Stimulated activated CD8-positive, alpha-beta memory T cell treated with anti-CD3 and anti-CD28 coated beads, Interleukin-7, amount 100 ng/mL, for 1 hour (primary cell): ENCODE measurements at places on chromosomes 4 and X.

DNA sequence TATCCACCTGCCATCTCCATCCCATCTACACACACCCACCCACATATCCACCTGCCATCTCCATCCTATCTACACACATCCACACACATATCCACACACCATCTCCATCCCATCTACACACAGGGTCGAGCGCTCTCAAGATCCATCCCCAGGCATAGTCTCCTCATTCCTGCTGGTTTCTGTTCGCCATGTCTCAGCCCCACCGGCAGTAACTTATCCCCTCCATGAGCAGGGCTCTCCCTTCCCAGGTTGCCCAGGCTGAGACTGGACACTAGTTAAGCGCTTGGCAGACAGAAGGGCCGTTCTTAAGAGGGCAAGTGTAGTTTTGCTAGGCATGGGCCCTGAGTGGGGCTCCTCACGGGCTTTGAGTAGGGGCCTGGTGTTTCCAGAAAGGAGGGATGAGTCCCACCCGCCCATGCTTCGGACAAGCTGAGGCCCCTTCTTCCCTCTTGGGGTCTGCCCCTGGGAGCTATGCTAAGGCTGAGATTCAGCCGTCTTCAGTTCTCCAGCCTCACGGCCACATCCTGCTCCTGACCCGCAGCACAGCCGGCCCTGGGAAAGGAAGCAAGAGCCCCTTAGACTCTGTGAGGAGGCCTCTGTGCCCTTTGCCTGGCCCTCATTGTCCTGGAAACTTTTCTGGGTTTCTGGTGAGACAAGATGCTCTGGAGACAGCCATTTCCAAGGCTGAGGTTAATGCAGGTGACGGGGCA lies 20.4 kb downstream of the TMEM271 start:
- no peak for DNase-seq

GRCh38 chrX:137151403-137151802 lies 117.6 kb upstream of the GPR101 start:
- DNase-seq = no peak

- DNase-seq = no peak
Observed at GRCh38 chr4:121198251-121198650, 34.1 kb upstream of the TNIP3 start.

GRCh38 chr4:144213371-144213770 lies 72.9 kb upstream of the GYPA start:
- no peak for DNase-seq

DNA sequence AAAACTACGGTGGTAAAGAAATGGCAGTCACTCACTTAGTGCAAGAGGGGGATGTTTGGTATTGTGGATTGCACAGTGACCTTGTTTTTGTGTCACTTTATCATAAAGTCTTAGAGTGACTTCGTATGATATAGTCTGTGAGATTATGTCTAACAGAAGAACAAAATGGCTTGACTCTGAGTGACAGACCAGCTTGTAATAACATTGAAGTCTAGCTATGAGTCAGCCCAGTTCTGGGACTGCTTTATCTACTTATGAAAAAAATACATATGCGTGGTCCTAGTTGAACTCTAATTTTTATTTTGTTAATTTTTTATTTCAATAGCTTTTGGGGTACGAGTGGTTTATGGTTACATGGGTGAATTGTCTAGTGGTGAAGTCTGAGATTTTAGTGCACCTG lies 20.0 kb downstream of the DCLK2 start:
- DNase-seq = no peak

DNA sequence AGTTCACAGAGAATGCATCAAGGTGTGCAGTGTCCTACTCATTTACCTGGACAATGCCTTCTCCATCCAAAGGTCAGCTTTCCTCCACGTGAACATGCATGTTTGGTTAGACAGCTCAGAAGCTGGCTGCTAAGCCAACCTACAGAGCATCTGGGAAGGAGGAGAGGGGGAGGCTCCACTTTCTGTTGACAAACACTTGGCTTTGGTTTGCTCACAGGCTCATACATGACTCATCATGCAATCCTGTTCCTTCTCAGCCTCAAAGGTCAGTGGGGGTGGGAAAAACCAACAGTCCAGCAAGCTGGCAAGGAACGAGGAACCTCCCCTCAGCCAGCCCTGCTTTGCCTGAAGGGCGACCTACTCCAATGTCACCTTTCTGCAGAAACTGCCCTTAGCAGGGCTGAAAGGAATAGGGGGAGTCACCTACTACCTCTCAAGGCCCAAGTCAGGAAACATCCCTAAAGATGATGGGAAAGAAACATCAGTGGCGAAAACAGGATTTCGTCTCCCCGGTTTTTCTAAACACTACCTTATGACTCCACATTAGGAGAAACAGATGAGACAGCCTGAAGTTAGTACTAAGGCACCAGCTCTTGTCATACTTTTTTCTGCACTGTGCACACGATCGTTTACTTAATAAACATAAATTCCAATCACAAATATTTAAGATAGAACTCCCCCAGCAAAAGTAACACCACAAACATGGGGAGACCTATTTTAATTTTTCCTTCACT lies 37.9 kb downstream of the RELL1 start:
- DNase-seq = no peak

DNA sequence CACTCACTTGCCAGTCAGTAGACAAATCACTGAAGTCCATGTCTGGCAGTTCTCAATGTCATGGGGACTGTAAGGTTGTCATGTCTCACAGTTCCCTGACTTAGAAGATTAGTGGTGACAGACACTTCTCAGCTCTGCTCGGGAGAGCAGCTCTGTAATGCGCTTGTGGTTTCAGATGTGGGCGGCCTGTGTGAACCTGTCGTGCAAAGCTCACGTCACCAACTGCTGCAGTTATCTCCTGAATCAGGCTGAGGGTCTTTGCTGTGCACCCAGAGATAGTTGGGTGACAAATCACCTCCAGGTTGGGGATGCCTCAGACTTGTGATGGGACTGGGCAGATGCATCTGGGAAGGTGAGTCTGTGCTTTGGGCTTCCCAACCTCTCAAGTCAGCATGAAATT lies at the start of gene IL9R:
TSS of gene IL9R (plus strand) at position 261 of the 400 bp plus-strand sequence. CDS start at position 325, 64 bp downstream.
- no peak for DNase-seq

- no peak for DNase-seq
Observed at GRCh38 chrX:131677655-131678628, 134.1 kb downstream of the OR13H1 start.

DNA sequence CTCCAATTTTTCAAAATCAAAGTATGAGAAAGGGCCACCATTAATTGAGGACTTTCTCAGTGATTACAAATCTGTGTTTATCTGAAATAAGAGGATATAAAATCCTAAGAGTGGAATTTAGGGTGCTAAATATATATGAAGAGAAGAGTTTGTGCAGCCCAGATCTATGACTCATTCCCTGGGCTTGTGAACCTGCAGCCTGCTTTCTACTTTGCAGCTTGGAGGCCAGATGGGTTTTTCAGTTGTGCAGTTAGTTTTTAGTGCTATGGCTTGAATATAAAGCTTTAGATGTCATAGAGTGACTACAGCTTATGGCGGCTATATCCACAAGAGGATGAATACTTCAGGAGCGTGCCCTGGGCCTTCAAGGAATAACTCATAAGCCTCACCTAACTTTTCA lies 1391.1 kb downstream of the FSTL5 start:
- no peak for DNase-seq

GRCh38 chr4:55609393-55609866 lies 17.4 kb upstream of the PDCL2 start:
- DNase-seq = no peak

- no peak for DNase-seq
Observed at GRCh38 chr4:73520821-73521220, 39.3 kb downstream of the AFM start.

- no peak for DNase-seq
Observed at GRCh38 chrX:1165535-1166196, 46.8 kb downstream of the CRLF2 start.

DNA sequence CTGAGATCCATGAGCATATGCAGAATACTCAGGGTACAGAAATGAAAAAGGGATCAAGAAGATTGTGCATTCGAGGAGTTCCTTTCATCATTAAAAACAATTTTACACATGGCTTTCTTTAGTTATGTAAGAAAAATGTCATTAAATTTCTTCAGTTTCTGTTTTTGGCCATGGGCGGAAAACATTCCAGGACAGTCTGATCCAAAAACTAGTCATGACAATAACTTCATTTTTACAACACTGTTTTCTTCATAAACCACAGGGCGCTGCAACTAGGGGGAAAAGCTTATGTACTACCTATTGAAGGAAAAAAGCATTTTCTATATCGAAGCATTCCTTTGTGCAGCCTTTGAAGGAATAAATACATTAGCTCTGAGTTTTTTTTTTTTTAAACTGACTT lies 28.2 kb downstream of the IL13RA1 start:
- no peak for DNase-seq

GRCh38 chr4:31714238-31714637 lies 994.1 kb downstream of the PCDH7 start:
- no peak for DNase-seq

GRCh38 chr4:47791965-47792364 lies 45.9 kb downstream of the CORIN start:
- no peak for DNase-seq

GRCh38 chr4:109375778-109376414 lies 57.7 kb upstream of the SEC24B start:
- no peak for DNase-seq

- no peak for DNase-seq
Observed at GRCh38 chrX:100928660-100929613, at the start of gene XKRX. Gene XKRX, minus strand, starts transcription at chrX:100928917. Its CDS starts 613 bp downstream, at chrX:100928304.

DNA sequence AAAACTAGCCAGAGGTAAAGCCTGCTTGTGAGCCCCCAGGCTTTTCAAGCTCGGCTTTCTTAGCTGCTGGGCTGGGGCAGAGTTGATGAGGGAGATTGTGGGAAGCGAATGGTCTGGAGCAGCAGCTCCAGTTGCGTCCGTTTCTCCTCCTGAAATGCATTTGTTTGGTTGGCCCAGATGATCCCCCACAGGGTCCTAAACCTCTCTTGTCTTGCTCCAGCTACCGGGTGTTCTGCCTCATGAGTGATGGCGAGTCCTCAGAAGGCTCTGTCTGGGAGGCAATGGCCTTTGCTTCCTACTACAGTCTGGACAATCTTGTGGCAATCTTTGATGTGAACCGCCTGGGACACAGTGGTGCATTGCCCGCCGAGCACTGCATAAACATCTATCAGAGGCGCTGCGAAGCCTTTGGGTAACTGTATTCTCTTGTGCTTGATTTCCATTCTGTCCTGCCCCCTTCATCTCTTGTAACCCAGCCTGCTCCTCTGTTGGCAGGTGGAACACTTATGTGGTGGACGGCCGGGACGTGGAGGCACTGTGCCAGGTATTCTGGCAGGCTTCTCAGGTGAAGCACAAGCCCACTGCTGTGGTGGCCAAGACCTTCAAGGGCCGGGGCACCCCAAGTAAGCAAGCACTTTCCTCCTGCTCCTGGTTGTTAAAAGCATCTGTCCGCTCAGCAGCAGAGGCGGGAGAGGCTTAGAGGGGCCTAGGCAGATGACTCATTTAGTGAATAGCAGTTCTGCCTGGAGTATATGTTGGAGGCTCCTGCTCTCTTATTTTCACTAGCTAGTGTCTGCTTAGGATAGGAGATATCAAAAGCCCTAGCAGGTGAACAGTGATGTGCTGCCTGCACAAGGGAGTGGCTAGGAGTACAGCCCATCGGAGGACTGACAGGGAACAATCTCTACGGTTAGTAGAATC lies 15.3 kb downstream of the TKTL1 start:
- no peak for DNase-seq

DNA sequence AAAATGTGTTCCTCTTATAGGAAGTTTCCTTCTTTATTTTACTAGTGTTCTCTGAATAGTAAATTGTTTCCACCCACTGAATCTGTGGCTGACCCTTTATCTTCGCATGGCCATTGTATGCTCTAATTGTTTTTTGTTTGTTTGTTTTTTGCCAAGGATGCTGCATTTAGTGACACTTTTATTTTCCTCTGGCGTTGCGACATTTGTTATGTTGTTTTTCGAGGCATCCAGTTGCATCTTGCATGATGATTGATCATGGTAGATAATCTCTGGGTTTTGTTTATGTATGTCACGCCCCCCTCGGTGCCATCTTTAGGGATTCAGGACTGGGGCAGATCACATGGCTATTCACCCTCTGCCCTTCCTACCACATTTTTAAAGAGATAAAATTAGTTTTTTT lies 2.2 kb downstream of the NMU start:
- DNase-seq = no peak

- no peak for DNase-seq
Observed at GRCh38 chr4:77104791-77105540, 29.2 kb upstream of the CCNI start.

GRCh38 chrX:12403474-12404082 lies 265.3 kb downstream of the FRMPD4 start:
- no peak for DNase-seq

- no peak for DNase-seq
Observed at GRCh38 chrX:100076031-100076430, 334.0 kb downstream of the PCDH19 start.

GRCh38 chr4:23889814-23890341 lies at the start of gene PPARGC1A:
Gene PPARGC1A, minus strand, starts transcription at chr4:23890047. Its CDS starts 90 bp downstream, at chr4:23889957.
- DNase-seq = no peak

DNA sequence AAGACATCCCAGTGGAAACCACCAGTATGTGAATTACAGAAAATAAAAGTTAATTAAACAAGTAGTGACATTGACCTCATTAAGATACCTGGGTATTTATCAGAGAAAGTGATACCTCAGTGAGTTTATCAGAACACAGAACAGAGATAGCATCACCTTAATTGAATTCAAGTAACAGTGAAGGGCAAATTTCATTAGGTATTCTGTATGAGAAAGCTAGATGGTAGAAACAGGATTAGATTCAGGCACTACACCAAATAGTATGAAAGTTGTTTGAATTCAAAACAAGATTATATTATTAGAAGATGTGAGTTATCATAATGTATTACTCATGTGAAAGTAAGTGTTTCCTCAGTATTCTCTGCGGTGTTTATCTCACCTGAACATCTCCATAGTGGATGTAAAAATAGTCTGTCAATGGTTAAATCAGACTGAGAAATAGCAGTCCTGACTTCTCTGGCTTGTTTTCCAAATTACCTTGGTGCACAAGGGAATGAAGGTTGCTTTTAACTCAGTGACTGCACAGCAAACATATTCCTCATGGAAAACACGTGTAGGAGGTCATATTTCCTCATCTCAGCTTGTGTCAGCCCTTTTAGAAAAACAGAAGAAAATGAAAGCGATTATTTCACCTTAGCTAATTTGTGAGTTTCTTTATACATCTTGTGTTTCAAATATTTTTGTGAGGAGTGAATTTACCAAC lies 79.9 kb upstream of the PCDH18 start:
- no peak for DNase-seq

- no peak for DNase-seq
Observed at GRCh38 chr4:340011-340410, 2.4 kb downstream of the ZNF141 start.

- DNase-seq = no peak
Observed at GRCh38 chrX:71616672-71617529, 1.4 kb downstream of the CXCR3 start.

- no peak for DNase-seq
Observed at GRCh38 chr4:185839194-185839712, 27.3 kb upstream of the SORBS2 start.

DNA sequence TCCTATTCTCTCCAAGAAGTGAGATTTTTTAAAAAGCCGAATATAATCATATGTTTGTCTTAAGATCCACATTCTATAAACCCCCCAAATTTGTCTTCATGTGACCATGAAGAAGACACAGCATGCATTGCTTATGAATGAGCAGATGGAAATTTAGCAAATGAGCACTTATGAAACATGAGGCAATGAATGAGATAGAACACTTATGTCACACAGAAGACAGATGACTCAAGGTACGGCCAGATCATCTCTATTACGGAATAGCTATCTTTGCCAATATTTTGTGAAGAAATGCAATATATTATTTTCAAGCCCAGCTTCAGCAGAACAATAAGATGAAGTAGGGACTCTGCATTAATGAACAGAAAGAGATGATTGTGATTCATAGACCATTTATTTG lies 21.4 kb downstream of the PHEX start:
- no peak for DNase-seq
